Omental fat pad (tissue), 4 donors: ENCODE measurements at places on chromosomes 2 and 18.
A peak's percentile ranks its signal among the peaks of the same experiment; 100 is the strongest.

- no peak for DNase-seq
Measured at GRCh38 chr2:174553811-174554493, 43.7 kb downstream of the WIPF1 start.

DNA sequence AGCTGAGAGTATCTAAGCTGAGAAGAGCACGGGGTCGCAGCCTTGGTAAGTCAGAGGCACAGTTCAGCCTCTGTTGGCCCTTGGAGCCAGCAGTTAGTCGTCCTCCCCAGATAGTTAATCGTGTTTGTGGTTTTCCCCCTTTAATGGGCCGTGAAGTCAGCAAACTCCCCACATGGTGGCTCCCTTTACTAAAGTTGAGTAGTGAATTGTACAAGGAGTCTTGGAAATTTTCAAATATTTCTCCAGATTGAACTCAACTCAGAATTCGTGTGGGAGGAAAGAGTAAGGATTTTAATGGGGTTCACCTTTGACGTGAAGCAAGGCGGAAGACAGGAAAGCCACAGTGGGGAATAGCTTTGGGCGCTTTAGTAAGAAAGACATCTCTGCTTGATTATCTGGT is 2.4 kb upstream of the ADCYAP1 start:
- no peak for DNase-seq

GRCh38 chr2:122736279-122736678 is 980.8 kb downstream of the TSN start:
- DNase-seq = no peak

GRCh38 chr2:178804791-178805190 is 2.4 kb downstream of the TTN start:
- no peak for DNase-seq

- DNase-seq = no peak
Measured at GRCh38 chr2:100650151-100650550, 87.4 kb downstream of the PDCL3 start.

GRCh38 chr2:196459539-196459938 is 180.0 kb upstream of the CCDC150 start:
- no peak for DNase-seq

GRCh38 chr2:219228041-219228910 is 1.2 kb downstream of the ATG9A start:
- DNase-seq = no peak

- no peak for DNase-seq
Measured at GRCh38 chr18:60193780-60194179, 178.8 kb downstream of the MC4R start.

DNA sequence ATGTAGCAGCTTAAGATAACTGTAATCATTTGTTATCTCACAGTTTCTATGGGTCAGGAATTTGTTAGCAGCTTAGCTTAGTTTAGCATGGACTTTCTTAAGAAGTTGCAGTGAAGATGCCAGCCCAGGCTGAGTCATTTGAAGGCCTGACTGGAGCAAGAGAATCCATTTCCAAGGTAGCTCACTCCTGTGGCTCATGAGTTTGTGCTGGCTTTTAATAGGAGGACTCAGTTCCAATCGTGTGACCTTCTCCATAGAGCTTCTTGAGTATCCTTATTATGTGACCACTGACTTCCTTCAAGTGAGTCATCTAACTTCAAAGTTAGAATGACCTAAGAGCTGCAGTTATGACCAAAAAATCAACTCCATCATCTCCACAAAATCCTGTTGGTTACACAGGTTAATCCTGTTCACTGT is 1.4 kb downstream of the GPATCH11 start:
- DNase-seq = no peak

- no peak for DNase-seq
Measured at GRCh38 chr2:64036034-64036705, 16.9 kb upstream of the VPS54 start.

GRCh38 chr18:47586418-47587070 is 335.1 kb upstream of the SKOR2 start:
- no peak for DNase-seq

- no peak for DNase-seq
Measured at GRCh38 chr2:198809976-198810375, 647.8 kb downstream of the SATB2 start.

GRCh38 chr2:7819850-7820249 is 862.0 kb upstream of the ID2 start:
- no peak for DNase-seq

- no peak for DNase-seq
Measured at GRCh38 chr2:210227290-210228088, 2.2 kb upstream of the ACADL start.

DNA sequence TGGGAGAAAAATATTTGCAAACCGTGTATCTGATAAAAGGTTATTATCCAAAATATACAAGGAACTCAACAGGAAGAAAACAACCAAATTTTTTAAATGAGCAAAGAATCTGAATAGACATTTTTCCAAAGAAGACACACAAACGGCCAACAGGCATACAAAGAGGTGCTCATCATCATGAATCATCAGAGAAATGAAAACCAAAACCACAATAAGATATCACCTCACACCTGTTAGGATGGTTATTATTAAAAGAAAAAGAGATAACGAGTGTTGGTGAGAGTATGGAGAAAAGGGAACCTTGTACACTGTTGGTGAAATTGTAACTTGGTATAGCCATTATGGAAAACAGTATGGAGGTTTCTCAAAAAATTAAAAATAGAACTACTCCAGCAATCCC is 463.3 kb downstream of the IRS1 start:
- DNase-seq = no peak

DNA sequence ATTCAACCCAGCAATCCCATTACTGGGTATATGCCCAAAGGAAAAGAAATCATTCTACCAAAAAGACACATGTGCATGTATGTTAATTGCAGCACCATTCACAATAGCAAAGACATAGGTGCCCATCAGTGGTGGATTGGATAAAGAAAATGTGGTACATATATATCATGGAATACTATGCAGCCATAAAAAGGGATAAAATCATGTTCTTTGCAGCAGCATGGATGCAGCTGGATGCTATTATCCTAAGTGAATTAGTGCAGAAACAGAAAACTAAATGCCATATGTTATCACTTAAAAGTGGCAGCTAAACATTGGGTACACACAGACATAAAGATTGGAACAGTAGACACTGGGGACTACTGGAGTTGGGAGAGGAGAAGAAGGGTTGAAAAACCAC is 82.2 kb downstream of the MYO3B start:
- DNase-seq = no peak

DNA sequence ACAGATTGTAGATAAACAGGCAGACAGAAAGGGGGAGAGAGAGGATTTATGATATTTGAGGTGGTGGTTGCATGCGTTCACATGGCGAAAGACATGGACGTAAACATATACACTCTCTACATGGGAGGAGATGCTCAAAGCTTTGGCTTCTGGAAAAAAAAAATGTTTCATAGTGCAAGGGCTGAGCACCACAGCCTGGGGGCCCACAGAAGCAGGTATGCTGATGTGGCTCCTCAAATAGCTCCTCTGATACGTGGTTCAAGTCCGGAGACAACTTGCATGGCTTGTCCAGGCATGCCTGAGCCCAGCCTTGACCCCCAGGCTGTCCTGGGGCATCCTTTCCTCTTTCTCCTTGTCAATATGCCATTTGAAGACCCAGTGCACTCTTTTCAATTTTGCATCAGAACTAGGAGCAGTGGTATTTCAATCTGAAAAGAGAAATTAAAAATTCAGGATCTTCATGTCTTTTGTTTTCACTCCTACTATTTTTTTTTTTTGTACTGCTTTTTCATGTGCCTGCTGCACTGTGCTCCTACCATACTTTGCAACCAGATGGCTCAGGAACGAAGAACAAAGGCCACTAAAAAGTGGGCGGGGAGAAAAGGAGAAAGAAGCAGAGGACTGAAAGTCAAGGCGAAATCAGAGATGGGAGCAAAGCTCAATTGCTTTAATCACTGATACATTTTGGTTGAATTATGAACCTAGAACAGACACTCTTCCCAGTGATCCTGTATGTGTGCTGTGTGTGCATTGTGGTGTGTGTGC is 495.7 kb upstream of the TCF4 start:
- DNase-seq = no peak

- DNase-seq = no peak
Measured at GRCh38 chr2:81481242-81481993, 1176.9 kb upstream of the LRRTM1 start.

DNA sequence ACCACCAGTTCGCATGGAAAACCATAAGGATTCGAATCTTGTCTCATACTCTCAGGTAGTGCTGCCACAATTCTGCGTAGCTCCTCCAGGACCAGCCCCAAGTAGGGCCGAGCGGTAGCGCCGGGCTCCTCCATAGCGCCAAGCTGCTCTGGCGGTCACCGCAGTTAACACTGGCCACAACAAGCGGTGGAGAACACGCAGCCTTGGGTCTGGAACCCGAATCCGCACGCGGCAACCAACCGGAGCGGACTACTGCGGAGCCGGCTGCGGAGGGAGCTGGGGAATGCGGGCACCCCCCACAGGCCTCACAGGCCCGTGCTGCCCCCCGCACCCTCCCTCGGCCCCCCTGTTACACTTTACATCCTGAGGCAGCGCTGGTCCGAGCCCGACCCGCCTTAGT is 531.5 kb downstream of the STK39 start:
- DNase-seq = no peak

- peak; percentile 48 for DNase-seq
Measured at GRCh38 chr2:65064728-65065552, 8.7 kb downstream of the CEP68 start.

- no peak for DNase-seq
Measured at GRCh38 chr2:48332286-48332685, 197.7 kb upstream of the STON1 start.

DNA sequence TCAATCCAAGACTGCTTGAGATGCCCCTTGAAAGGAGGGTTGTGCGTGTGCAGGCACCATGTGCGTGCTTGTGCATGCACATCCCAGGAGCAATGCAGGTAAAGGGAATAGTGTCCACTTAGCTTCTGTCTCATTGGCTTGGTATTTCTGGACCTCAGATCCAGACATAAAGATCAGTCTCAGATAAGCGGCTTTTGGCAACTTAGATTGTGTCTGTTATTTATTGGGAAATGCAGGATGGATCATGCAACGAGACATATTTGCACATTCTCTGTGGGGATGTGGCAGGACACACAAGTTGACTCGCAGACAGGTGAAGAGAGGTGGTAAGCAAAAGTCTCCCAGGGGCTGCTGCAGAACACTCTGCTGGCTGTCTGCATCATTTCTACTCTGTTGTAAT is 67.9 kb downstream of the SETBP1 start:
- no peak for DNase-seq

GRCh38 chr2:104378853-104379374 is 475.0 kb upstream of the POU3F3 start:
- DNase-seq = no peak

DNA sequence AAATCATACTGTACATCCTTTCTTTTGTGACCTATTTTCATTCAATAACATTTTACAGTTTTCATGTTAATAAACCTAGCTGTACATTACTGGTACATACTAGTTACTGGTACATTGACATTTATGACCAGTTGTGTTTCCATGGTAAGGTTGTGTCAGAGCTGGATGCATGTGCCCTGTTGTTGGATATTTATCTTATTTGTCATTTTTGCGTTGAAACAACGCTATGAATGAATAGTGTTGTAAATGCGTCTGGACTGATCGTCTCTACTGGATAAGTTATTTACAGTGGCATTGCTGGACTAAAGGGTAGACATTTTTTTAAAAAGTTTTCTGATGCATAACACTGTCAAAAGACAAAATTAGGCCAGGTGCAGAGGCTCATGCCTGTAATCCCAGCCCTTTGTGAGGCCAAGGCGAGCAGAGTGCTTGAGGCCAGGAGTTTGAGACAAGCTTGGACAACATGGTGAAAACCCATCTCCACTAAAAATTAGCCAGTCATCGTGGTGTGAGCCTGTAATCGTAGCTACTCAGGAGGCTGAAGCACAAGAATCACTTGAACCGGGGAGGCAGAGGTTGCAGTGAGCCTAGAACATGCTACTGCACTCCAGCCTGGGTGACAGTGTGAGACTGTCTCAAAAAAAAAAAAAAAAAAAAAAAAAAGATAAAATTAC is 40.2 kb downstream of the MCFD2 start:
- no peak for DNase-seq

DNA sequence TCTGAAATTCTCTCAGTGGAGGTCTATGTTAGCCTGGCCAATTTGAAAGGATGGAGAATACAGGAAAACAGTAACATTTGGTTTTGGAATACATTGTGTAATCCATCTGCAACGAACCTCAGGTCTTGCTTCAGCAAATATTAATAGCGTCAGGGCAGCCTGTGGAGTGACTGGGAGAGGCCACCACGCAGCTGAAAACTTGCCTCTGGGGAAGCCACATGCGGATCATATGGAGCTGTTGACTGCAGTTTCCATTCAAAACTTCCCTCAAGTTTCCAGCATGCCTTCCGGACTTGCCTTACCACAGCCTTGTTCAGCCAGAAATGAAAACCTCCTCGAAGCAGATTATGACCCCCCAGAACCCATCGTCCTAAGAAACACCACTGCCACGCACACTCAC is 25.7 kb downstream of the BCL11A start:
- DNase-seq = no peak

- DNase-seq = no peak
Measured at GRCh38 chr2:86254576-86255538, 55.6 kb downstream of the MRPL35 start.

GRCh38 chr2:128412181-128412871 is 93.7 kb upstream of the HS6ST1 start:
- no peak for DNase-seq

- DNase-seq = no peak
Measured at GRCh38 chr2:41241325-41242000, 789.6 kb upstream of the SLC8A1 start.

DNA sequence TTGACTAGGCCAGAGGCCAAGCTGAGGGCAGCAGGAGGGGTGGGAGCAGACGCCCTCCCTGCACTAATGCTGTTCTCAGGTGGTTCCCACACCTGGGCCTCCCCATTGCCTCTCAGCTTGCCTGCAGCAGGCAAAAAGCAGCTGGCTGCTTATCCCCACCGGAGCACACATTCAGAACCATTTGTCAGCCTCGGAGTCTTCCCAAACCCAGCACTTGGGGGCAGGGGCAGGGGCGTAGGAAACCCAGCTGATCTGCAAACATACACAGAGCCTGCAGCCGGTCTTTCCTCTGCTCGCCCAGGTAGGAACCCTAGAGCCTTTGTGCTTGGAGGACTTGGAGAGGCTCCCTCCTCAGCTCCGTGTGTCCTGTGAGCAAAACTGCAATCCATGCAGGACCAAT is 249.8 kb downstream of the CYP26B1 start:
- DNase-seq = no peak

- no peak for DNase-seq
Measured at GRCh38 chr2:230721712-230722111, 9.1 kb downstream of the CAB39 start.
